ENCODE measurements at places on chromosomes 4 and X. TPM values are rescaled to one million over a fixed set of nuclear protein-coding genes. Genes with fewer than 3 reads are reported as not detected.

Gene LRAT
- 0.32 TPM for polyA plus RNA-seq

Gene LIMCH1
- polyA plus RNA-seq: 28.2 TPM

Gene BEX3
- 454 TPM for polyA plus RNA-seq

Gene METAP1
- polyA plus RNA-seq: 16.3 TPM

Gene MAGEA12
- polyA plus RNA-seq: 0.51 TPM

Gene GPR50
- polyA plus RNA-seq: not detected

Gene TLR6
- 0.10 TPM for polyA plus RNA-seq

Gene CT45A8
- polyA plus RNA-seq: not detected

Gene COL4A6
- polyA plus RNA-seq: 0.29 TPM

Gene GPR119
- polyA plus RNA-seq: not detected

Gene GLRA3
- polyA plus RNA-seq: 0.22 TPM

Gene NCAPG
- 14.5 TPM for polyA plus RNA-seq

Gene CXCL3
- polyA plus RNA-seq: not detected

Gene SUPT20HL2
- not detected for polyA plus RNA-seq

Gene CNGA1
- polyA plus RNA-seq: not detected

Gene DIPK2B
- 8.6 TPM for polyA plus RNA-seq

Gene PNMA5
- polyA plus RNA-seq: 6.9 TPM

Gene ATP2B3
- 7.2 TPM for polyA plus RNA-seq

Gene CPE
- 336 TPM for polyA plus RNA-seq

Gene ARMCX5
- 4.0 TPM for polyA plus RNA-seq

Gene FRMPD3
- polyA plus RNA-seq: 1.0 TPM

Gene SPANXN5
- polyA plus RNA-seq: not detected

Gene PF4V1
- not detected for polyA plus RNA-seq

Gene SRPK3
- 15.6 TPM for polyA plus RNA-seq

Gene RADX
- polyA plus RNA-seq: 0.95 TPM

Gene VEGFC
- 2.0 TPM for polyA plus RNA-seq

Gene RHOXF1
- polyA plus RNA-seq: not detected

Gene WDR17
- polyA plus RNA-seq: 1.6 TPM

Gene TEX13D
- polyA plus RNA-seq: not detected

Gene ANXA10
- not detected for polyA plus RNA-seq

Gene ADH1A
- polyA plus RNA-seq: not detected

Gene ARHGAP24
- polyA plus RNA-seq: 1.6 TPM

Gene MEPE
- not detected for polyA plus RNA-seq

Gene DMRTC1
- polyA plus RNA-seq: 0.83 TPM

Gene TLR7
- polyA plus RNA-seq: 0.37 TPM

Gene MBTPS2
- 5.6 TPM for polyA plus RNA-seq

Gene STAP1
- polyA plus RNA-seq: not detected

Gene ENPEP
- 2.1 TPM for polyA plus RNA-seq

Gene ZCCHC12
- 4.0 TPM for polyA plus RNA-seq

Gene CLGN
- 6.4 TPM for polyA plus RNA-seq

Gene SLC4A4
- polyA plus RNA-seq: 7.5 TPM

Gene TRIM61
- polyA plus RNA-seq: not detected

Gene GAB1
- 13.0 TPM for polyA plus RNA-seq

Measured in brain (organoid and tissue), 16 donors.